A549 (cell line): ENCODE measurements at places on chromosomes 2 and 18.

DNA sequence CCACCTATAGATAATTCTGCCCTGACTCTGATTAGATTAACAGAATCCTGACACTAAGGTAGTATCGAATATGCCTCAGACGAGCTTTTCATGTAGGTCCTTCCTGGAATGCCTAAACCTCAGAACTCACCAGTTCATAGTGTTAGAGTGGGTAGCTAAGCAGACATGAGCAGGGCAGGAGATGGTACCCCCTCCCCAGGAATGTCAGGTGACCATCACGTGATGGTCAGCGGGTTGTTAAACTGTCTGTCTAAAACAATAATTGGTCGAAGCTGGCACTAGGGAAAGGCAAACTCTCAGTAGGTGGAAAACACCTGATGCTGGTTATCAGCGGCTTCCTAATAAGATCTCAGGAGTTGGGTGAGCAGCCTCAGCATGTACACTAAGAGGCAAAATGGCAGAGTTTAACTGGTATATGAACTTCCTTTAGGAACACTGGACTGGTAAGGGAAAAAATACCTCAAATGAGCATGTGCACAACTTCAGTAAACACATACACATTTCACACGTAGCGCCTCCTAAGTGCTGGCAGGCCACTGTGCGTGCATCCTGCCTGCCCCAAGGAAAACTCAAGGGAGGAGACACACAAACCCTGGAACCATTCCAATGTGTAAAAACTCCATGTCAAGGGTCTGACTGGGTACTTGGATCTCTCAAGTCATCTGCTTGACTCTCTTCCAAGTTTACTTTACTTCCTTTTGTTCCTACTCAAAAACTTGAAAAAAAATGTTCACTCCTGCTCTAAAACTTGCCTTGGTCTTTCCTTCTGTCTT lies 339.5 kb downstream of the GULP1 start:
- no peak for DNase-seq

GRCh38 chr2:159206736-159207380 lies 79.6 kb downstream of the WDSUB1 start:
- DNase-seq, result no peak

- no peak for DNase-seq
Measured at GRCh38 chr2:24815171-24815570, 21.9 kb downstream of the CENPO start.

DNA sequence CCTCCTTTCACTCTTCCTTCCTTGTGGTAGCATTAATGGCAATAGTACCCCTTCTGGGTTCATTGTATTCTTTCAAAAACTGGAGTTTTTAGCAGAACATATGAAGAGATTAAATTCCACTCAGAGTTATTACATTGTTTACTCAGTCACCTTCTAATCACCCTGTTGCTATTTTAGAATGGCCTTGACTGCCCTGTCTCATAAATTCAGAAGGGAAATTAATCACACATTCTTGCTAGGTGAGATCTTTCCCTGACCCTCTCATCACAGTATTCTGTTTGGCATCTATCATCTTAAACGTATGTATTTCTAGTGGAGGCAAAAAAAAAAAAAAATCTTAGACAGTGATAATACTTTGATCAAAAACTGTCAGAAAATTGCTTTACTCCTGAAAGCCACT lies 760.4 kb downstream of the ADCYAP1 start:
- no peak for DNase-seq

- DNase-seq, result no peak
Measured at GRCh38 chr18:63031375-63031774, 288.2 kb downstream of the BCL2 start.

DNA sequence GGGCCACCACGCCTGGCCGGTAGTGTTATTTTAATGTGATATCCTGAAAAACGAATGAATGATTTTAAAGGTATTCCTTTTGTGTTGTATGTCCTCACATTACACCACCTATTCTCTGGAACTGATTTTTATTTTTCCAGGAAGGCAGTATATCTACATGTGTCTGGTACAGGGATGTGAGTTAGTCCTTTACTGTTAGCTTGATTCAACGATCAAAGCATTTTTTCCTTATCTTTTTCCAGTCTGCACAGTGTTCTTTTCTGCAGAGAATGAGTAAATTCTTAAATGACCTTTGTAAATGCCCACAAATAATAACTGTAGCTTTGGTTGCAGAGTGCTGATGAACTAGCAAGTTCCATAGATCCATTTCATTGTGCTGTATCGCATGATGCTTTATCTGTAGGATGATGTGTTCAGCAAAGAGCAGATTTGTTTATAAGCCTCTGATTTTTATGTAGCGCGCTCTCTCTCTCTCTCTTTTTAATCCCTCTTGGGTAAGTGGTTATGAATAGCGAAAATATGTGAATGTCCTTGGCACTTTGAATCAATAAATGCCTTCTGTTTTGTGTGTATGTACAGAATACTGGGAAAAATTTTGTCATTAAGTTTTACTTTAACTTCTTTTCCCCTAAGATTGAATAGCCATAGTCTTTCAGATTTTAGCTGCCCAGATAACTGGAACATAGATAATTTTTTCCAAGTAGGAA lies 82.5 kb upstream of the EML6 start:
- no peak for DNase-seq

DNA sequence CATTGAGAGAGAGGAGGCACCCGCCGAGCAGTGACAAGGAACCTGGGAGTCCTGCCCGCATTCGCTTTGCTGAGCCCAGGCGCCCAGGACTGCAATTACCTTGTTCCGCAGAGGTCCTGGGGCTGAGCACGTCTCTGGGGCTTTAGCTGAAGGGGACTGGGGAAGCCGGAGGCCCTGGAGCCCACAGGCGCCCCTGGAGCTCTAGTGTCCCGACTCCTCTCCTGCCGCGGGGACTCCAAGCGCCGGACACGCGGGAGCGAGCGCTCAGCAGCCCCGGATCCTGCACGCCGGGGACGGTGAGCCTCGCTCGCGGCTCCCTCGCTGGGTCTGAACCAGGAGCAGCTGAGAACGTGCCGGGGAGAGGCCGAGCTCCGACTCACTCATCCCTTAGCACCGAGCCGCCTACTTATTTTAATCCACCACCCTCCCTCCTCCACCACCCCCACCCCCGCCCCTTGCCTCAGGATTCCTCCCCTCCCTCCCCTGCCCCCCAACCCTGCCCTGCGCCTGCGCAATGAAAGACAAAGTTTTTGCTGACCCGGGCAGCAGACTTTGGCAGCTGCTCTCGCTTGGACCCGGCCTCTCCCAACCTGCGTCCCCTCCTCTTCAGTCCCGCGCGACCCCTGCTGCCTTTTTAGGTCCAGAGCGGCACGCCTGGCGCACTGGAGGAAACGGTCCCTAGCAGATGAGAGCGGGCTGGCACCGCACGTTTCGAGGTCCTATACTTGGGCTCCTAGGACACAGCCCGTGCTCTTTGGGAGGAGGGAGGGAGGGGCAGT lies at the start of gene OSR1:
Gene OSR1 (minus strand): TSS at position 382 of the 779 bp plus-strand sequence. CDS start 4,818 bp downstream, outside the sequence.
- peak; percentile 69 for DNase-seq

DNA sequence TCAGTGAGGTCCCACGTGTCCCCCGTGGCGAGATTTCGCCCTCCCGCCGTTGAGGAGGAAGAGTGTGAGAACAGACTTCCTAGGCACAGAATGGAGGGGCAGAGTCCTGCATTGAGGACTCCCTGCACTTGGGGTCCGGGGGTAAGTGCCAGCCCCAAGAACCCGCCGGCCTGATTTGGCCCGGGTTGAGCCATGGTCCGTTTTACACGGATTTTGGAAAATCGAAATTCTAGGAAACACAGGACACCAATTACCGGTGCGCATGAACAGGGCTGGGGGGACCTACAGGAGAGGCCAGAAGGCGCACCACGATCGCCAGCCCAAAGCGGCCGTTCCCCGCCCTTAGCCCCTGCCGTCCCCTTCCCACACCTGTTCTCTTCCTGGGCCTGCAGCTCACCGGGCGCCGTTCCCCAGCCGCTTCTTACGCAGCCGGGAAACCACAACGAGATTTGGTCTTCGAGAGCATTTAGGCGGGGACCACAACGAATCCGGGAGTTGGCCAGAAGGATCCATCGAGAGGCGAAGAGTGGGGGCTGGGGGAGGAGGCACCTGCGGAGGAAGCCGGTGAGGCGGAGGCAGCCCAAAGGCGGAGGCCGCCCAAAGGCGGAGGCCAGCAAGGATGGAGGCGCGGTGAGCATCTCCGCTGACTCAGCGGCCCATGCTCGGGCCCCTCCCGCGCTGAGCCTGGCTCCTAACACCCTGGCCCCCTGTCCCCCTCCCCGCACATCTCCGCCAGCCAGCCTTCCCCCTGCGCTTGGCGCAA lies 464 bp upstream of the TLX2 start:
- no peak for DNase-seq

- DNase-seq, result peak; percentile 55
Measured at GRCh38 chr2:45649858-45650811, 1.3 kb upstream of the PRKCE start.

GRCh38 chr2:165475277-165476004 lies 5.9 kb downstream of the CSRNP3 start:
- no peak for DNase-seq

GRCh38 chr18:25650201-25650941 lies 298.4 kb upstream of the ZNF521 start:
- no peak for DNase-seq

- DNase-seq, result no peak
Measured at GRCh38 chr2:205166745-205167144, 515.6 kb upstream of the NRP2 start.

GRCh38 chr2:12116228-12116750 lies 369.9 kb downstream of the LPIN1 start:
- DNase-seq, result no peak

DNA sequence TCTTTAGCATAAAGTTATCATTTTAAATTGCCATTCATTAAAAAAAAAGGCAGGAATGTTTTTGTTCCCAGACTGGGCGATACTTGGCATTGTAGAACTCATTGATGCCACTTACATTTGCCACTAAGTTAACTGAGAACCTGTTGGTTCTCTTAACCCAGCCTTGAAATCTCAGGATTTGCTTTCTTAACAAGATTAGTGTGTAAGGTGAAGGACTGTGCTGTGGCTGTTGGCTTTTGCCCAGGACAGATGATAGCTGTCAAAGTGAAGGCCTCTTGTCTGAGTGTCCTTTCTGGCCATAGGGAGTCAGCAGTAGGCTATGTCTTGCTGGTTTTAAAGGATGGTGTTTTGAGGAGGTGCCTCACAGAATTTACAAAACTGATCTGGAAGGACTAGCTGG lies 2.6 kb downstream of the DPYSL5 start:
- DNase-seq, result no peak

GRCh38 chr2:20215183-20216040 lies 9.5 kb downstream of the SDC1 start:
- DNase-seq, result no peak

GRCh38 chr2:122514451-122514996 lies 759.1 kb downstream of the TSN start:
- DNase-seq, result no peak

DNA sequence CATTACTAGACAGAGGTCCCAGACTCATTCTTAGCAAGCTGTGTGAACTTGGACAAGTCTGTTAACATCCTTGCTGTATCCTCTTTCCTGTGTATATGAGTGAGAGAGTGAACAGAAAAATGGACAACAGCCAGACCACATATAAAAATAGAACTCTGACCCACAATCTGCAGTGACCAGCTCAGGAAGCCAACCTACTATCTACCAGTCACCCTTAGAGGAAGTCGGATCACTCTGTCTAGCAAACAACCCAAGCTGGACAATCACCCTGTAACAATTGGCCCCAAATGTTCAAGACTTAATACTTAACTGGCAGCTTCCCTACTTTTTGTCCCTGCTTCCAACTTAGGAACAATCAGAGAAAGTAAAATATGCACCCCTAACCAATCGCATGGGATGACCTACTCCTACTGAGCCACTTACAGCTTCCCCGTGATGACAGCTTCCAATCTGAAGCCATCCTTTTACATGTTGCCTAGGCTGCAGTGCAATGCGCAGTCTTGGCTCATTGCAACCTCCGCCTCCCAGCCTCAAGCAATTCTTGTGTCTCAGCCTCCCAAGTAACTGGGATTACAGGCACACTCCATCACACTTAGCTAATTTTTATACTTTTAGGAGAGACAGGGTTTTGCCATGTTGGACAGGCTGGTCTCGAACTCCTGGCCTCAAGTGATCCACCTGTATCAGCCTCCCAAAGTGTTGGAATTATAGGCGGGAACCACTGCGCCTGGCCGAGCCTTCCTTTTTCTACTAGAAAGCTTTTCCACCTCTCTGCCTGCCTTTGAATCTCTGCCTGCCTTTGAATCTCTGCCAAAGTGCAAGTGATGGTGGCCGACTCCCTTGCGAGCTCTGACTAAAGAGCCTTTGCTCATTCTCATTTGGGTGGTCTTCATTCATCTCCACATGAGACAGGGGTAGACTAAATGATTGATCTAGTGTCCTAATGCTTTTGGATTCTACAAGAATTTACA lies 158.3 kb upstream of the NDUFV2 start:
- DNase-seq, result no peak

- no peak for DNase-seq
Measured at GRCh38 chr18:22556222-22557167, 138.8 kb upstream of the CTAGE1 start.

- DNase-seq, result no peak
Measured at GRCh38 chr2:134764164-134764563, 45.4 kb upstream of the TMEM163 start.

- DNase-seq, result no peak
Measured at GRCh38 chr18:59051470-59052165, 88.1 kb upstream of the SEC11C start.

- DNase-seq, result no peak
Measured at GRCh38 chr2:63764630-63765029, 77.1 kb upstream of the UGP2 start.

- DNase-seq, result no peak
Measured at GRCh38 chr2:56047136-56047535, 123.6 kb upstream of the EFEMP1 start.

GRCh38 chr2:205176546-205176945 lies 505.8 kb upstream of the NRP2 start:
- DNase-seq, result no peak

- DNase-seq, result no peak
Measured at GRCh38 chr2:74093426-74093825, 54.3 kb downstream of the BOLA3 start.

DNA sequence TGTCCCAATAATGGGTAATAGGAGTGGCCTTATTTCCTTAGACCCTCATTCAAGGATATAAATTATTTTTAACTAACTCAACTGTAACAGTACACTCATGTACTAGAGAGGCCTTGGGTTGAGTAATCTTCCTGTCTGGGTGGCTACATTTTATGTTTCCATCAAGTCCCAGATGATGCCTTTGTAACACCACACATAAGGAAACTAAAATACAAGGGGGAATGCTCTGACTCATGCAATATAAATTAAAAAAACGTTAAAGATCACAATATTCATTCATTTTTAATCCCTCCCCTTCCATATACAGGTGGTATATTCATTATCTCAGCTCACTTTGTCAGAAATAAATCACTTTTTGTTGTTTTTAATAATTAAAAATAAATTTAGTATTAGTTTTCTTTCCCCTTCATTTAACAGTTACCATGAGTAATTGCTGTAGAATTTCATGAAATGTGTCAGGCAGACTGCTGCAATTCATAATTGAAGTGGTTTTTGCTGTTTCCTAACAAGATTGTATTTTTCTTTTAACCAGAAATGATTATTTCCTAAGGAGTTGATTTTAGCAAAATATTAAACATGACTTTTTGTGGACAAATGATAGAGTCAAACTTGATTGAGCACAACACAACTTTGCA lies 1403.6 kb downstream of the SUCLG1 start:
- no peak for DNase-seq

- no peak for DNase-seq
Measured at GRCh38 chr2:240320204-240320993, 115.1 kb upstream of the GPC1 start.
